ENCODE measurements at places on chromosomes 7 and 10.

GRCh38 chr7:119703895-119704294 lies 569.1 kb upstream of the KCND2 start:
- DNase-seq, result no peak

DNA sequence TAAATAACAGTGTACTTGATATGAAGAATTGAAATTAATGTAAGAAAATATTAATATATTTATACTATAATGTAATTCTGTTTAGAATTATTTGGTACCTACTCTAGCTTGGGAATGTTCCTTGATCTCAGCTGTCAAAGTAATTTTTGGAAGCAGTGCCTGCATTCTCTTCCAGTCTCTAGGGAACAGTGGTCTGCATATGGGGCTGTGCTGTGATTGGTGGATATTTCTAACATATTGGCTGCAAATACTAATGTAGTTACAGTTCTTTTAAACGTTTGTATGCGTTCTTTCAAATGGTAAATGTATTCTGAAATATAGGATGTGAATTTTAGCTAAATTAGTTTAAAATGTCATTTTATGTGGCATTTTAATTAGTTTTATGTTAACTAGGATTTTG lies 87.2 kb downstream of the PHF14 start:
- no peak for DNase-seq

GRCh38 chr10:71693377-71693776 lies 26.2 kb downstream of the C10orf105 start:
- no peak for DNase-seq

GRCh38 chr7:132441935-132442334 lies 134.3 kb downstream of the PLXNA4 start:
- DNase-seq, result no peak

GRCh38 chr10:28945959-28946358 lies 268.6 kb downstream of the BAMBI start:
- DNase-seq, result no peak

- no peak for DNase-seq
Observed at GRCh38 chr10:95266674-95267095, 24.1 kb downstream of the PDLIM1 start.

DNA sequence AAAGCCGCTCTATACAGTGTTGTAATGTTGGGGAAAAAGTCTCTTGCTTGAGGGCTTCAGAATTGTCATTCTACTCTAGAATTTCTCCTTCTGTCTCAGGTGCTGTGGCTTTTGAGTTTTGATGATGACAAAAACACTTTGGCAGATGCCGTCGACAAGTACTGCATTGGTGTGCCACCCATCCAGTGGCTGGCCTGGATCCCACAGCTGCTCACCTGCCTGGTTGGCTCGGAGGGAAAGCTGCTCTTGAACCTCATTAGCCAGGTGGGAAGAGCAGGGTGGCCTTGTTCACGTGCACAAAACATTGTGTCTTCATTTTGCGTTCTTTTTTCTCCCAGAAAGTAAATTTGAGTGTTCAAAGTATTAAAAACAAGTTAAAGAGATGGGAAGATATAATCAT lies 112.0 kb downstream of the TRRAP start:
- DNase-seq, result no peak

DNA sequence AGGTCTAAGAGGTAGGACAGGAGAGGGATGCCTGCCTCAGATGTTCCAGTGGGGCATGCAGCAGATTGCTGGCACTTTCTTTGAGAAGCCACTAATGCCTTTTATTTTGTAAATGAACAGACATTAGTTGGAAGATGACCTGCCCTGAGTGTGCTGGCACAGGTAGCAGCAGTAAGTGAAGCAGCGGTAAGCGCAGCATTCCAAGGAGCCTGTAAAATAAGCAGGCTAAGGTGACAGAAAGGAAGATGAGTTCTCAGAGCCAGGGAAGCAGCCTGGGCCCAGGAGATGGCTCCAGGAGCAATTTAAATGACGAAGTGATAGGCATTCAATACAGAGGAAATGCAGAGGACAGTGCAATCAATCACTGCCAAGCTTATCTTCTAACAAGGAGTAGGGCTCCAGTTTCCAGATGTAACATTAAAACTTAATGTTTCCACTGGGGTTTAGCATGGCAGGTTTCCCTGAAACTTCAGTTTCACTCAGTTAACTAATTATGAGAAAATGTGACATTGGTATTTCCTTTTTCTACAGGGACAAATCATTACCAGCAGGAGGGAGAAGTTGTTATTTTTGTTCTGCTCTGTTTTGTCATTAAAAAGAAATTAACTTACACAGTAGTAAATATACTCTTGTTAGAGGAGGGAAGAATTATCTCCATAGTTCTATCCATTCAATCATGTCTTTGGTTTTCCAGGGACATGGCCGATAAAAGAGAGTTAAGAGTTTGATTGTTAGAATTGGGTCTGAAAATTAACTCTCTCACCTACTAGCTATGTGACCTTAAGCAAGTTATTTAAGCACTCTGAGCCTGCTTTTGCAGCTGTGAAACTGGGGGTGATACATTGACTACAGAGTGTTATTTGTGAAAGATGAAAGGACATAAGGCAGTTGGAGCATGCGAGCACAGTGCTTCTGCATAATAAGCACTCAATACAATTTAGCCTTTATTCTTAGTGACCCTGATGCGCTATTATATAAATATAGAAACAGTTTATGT lies 96.6 kb upstream of the PTN start:
- no peak for DNase-seq

DNA sequence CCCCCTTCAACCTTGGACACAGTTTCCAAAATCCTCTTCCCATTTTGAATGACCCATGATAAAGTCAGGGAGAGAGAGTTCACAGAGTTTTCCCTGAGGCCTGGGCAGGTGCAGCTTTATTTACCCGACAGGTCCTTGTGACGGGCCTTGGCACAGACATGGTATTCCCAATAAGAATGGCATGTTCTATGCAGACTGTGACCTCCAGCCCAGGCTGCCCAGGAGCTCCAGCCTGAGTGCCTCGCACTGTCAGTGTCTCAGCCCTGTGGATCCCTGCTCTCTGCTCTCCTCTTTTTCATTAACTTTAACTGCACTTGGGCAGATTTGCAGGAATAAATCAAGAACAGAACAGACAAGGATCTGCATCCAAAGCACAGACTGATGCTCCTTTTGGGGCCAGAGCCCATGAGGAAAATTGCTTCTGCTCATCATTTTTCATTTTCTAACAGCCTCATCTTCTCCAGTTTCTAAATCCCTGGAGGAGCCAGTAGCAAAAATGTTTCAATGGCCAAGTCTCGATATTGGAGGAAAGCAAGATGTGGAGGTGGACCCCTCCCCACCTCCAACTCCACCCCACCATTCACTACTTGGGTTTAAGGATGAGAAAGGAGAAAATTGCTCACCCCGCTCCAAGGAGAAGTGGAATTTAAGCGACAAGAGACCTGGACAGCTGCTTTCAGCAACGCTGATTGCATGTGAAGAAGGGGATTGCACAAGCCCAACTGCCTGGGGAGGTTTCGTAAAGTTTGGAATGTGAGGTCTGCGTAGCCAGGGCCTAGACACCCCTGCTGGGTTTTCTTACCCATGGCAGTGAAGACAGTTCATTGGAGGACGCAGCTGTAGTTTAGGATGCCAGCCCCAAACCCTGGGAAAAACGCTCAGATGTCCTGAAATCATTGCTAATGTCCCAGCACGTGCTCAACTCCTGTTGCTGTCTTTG lies 225.9 kb downstream of the WDR11 start:
- DNase-seq, result no peak

- DNase-seq, result no peak
Observed at GRCh38 chr10:118407026-118407425, 64.9 kb upstream of the FAM204A start.

DNA sequence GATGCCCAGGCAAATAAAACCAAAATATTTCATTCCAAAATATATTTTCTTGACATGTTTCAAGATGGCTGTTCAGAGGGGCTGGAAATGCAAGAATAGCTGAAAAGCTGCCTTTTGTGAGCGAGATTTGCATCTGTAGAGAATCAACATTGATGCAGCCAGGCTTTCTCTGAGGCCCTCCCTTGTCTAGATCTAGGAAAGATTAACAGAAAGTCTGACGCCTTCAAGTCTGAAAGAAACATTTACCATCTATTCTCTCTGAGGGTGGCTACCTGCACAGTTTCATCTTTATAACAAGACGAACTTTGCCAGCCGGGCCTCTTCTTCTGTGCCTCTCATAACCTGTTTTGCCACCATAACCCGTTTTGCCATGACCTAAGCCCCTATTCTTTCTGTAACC lies 170.2 kb downstream of the AKR1D1 start:
- DNase-seq, result no peak

GRCh38 chr7:111475959-111476358 lies 86.3 kb downstream of the IMMP2L start:
- no peak for DNase-seq

- DNase-seq, result no peak
Observed at GRCh38 chr7:1331561-1332467, 99.1 kb downstream of the UNCX start.

DNA sequence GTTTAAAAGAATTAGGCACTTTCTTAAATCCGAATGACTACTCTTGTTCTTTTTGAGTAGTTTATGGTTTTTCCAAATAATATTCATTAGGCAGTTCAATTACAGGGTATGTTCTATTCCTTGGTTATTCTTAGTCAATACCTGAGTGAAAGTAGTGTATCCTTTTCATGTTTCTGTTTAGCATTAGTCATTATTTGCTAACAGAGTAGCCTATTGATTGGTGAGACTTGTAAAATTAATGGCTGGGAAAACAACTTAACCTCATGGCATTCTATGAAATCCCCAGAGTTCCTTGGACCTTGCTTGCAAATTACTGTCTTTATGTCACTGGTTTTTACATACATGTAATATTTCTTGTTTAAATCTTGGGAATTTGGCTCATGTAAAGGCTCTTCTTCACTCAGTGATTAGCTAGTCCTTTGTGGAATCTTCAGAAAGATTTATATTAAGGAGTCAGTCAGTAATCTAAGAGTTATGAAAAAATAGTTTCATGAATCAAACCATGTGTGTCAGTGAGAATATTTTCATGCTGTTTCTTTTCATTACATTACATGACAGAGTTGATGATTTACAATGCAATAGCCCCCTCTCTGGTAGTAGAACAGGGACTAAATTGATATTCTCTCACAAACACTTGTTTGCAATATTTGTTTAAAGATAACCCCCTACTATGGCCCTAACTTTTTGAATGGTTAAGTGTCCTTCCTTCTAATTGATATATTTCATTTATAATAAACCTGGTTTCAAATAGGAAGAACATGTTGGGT lies 81.5 kb upstream of the LRRTM3 start:
- no peak for DNase-seq

DNA sequence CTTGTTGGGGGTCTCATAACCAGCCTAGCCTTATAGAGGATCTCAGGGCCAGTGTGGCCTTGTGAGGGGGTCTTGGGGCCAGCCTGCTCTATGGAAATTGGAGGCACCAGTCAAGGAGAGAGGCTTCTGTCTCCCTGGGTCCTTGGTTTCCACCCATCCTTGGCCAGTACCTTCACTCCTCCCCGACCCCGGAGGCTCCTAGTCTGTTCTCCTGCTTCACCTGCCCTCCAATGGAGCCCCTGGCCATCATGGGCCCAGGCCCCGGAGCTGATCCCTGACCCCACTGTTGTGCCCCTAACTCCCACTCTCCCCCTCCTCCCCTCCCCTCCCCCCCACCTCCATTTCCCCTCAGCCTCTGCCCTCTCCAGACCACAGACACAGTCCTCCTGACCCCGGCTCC lies 29.7 kb downstream of the RASGEF1A start:
- no peak for DNase-seq

- no peak for DNase-seq
Observed at GRCh38 chr10:50286517-50286916, 35.2 kb upstream of the ASAH2 start.

DNA sequence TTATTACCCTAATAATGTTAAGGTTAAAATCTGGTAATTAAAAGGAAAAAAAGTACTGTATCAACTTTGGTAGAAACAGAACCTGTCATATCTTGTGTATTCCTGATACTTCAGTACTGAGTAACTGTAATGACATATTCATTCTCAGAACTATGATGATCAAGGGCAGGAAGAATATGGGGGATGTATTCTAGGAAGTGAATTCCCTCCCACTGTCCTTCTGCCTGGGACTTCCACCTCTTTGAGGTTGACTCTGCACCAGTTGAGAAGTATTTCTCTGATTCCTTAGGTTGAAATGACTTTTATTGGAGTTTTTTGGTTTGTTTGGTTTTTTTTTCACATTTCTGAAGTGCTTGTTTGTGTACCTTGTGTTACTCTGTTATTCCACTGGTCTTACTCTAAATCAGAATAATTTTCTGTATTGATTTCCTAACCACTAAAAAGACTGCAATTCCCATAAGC lies 36.9 kb downstream of the WASL start:
- DNase-seq, result no peak

GRCh38 chr10:50315424-50315823 lies 64.1 kb upstream of the ASAH2 start:
- DNase-seq, result no peak

DNA sequence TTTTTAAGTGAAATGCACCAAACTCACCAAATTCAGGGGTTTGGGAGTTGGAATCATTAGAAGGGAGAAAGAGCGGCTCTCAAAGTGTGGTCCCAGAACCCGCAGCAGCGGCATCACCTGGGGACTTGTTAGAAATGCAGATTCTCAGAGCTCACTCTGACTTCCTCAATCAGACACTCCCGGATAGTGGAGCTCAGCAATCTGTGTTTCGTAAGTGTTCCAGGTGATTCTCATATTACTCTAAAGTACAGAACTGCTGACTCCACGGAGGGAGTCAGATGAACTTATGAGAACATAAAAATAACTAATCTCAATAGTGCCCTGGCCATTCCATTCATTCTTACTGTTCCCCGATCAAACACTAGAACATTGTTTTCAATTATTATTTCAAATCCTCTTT lies 358.7 kb upstream of the MYO3A start:
- DNase-seq, result no peak

GRCh38 chr10:88849234-88849633 lies 2.4 kb downstream of the ANKRD22 start:
- no peak for DNase-seq

DNA sequence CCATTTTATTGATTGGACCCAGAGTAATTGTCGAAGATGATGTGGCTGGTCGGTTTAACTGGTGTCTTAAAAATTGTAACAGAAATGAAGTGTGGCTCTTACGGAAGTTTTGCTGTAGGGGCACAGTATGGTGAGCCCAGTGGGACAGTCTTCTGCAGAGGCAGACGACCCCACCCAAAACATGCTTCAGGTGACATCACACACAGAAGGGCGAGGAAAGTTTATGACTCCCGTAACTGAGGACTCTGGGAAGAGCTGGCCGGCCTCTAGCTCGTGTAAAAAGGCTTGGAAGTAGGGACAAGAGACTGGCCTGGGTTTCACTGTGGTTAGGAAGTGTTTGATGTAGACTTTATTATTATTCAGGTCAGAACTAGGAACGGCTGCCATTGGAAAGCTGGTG lies 73.3 kb downstream of the HTR5A start:
- DNase-seq, result no peak

GRCh38 chr10:122224159-122224558 lies 46.9 kb upstream of the BTBD16 start:
- no peak for DNase-seq

- no peak for DNase-seq
Observed at GRCh38 chr7:38306171-38306570, 32.7 kb upstream of the TARP start.

Measured in D341Med (cell line).